Cerebellar nuclear complex (tissue), 1 donor: ENCODE measurements at places on chromosomes 1 and 21.

- no peak for DNase-seq
Measured at GRCh38 chr1:38614861-38615260, 244.7 kb downstream of the RRAGC start.

DNA sequence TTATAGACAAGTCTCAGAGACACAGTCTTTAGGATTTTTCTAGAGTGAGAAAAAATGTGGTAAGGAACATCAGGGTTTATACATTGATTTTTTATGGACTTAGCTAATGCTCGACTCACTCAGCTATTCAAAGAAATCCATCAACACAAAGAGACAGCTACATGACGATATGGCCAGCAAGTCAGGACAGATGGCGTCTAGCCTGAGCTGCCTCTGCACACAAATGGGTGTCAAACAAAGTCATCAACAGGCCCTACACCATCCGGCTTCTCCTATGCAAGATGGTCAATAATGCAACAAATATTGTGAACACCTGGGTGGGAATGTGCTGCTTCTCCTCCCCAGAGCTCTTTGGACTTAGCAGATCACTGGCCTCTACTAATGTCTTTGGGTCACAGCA, 13.3 kb upstream of the ERICH3 start:
- DNase-seq, result no peak

- DNase-seq, result no peak
Measured at GRCh38 chr1:33601751-33602150, 129.3 kb downstream of the ZSCAN20 start.

- no peak for DNase-seq
Measured at GRCh38 chr1:51535006-51535592, 16.0 kb upstream of the EPS15 start.

- DNase-seq, result no peak
Measured at GRCh38 chr1:172948457-172948856, 102.3 kb downstream of the TNFSF18 start.

- no peak for DNase-seq
Measured at GRCh38 chr21:44773291-44773932, 28.2 kb downstream of the UBE2G2 start.

GRCh38 chr1:17994046-17994445, 113.6 kb upstream of the IGSF21 start:
- no peak for DNase-seq

DNA sequence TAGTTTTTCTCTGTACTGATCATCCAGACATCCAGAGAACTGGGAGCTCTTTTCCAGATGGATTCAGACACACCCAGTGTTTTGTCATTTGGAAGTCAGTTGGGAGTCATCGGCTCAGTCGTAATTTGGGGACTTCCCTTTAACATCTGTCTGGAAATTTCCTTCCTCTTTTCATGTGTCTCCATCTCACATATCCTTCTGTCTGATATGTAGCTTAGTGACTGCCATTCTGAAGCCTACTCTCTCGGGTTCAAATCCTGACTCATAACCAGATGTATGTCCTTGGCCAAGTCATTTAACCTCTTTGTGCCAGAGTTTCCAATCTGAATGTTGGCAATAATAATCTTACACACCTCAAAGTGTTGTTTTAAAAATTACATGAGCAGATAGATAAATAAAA, 3.0 kb downstream of the MORC3 start:
- no peak for DNase-seq

- DNase-seq, result no peak
Measured at GRCh38 chr1:68218490-68218889, 13.8 kb downstream of the WLS start.

- no peak for DNase-seq
Measured at GRCh38 chr21:8988696-8989095, 1532.7 kb upstream of the TPTE start.

DNA sequence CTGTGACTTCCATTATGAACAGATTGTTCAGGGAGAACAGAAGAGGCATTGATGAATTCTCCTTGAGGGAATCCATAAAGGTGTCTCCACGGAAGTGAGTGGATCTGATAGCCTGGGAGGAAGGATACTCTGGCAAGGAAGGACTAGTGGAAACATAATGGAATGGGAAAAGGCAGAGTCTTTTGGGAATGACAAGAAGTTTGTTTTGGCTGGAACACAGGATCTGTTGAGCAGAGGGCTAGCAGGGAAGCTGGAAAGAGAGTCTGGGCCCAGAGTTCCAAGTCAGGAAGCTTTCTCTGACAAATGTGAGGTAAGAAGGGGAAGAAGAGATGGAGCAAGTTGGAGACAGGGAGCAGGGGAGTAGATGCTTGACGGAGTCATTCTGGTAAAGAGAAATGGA, 8.1 kb downstream of the ADAMTS5 start:
- DNase-seq, result no peak
